Mesendoderm (in vitro differentiated cells): ENCODE measurements at places on chromosomes 2 and 18.

DNA sequence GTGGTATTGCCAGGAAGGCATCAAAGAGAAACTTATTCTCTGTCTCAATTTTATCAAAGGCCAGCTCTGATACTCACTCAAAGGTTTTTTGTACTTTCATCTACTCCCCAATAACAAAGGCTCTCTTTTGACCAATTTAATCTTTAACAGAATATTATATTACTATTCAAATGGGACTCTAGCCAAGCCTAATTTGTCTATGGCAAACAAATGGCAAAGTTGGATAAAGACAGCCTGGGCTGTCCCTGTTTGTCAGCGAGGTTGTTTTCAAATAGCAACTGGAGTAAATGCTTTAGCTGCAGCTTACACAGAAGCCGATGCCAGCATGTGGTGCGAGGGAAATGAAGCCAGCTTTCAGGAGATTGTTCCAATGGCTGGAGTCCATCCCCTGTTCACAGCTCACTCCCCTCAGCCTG, 80.1 kb upstream of the CTNNA2 start:
- DNase-seq = no peak

DNA sequence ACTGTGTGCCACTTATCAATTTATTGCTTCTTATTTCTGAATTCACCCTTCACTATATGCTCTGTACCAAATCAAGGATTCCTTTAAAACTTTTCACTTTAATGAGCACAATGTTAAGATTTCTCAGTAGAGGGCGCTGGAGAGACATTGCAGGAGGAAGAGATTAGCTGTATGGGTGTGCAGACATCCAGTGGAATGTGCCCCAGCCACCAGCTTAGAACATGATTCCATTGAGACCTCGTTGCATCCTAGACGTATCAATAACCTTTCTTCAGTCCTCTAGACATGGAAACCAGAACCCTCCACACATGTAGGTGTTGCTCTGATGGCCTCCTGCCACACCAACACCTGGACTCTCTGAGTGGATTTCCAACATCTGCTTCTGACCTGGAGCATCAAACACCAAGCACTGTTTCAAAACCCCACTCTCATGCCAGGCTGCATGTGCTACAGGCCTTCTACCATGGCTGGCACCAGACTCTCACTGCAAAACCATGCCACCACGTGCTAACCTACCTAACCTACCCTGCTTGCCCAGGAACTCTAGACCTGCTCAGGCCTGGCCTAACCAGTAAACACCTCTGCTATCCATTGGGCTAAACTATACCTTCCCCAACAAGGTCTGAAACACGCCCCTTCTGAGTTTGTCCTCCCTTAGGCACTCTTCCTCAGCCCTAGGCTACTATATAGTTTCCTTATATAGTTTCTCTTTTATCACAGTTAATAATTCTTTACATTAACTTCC, 633.2 kb upstream of the PKDCC start:
- peak; percentile 76 for DNase-seq

DNA sequence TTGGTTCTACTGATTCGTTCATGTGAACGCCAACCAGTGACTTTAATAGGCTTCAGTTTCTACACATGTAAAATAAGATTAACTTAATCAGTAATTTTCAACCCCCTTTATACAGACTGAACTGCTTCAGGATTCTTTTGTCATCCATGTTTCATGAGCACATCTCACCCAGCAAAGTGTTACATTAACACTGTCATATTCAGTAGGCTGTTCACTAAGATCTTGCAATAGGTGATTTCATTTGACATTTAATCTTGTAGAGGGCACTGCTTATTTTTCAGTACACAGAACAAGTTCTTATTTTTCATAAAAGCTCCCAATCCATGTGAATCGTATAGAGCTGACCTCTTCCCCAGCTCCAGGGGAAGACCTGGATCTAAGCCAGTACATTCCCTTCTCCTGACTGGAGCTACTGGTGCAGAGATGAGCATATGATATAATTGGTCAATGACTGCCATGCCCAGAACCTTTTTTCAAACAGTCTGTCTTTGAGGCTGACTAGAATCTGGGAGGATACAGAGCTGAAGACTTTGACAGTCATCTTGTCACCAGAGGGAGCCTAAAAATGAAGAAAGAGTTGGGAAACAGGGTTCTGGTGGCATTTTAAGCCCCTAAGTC, 72.2 kb upstream of the CHRNA1 start:
- no peak for DNase-seq

DNA sequence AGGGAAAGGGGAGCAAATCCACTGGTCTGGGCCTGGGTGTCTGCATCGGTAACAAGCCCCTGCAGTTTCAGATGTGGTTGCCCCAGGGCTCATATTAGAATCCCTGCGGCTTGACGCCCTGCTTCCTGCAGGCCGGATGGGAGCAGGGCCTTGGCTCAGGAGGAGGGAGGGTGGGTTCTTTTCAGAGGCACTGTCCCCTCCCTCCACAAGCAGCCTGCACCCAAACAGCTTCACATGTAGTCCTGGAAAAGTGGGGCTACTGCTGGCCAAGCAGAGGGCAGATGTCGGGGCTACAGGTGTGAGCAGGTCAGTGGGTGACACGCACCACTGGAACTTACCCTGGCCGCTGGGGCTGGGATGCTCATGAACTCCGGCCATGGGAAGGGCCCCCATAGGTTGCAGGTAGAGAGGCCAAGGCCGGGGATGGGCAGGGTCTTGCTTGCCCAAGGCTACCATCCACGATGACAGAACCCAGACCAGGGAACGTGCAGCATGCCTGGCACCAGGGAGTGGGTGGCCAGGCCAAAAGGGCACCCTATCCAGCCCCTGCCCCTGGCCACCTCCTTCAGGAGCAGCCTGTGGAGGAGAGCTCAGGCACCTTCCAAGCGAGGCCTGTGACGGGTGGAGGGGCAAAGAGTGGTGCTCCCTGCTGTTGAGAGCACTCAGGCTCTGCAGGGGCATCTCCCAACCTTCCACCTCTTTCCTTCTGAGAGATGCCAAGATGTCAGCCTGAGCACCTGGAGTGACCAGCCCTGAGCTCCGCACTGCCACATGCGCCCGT, 16.8 kb downstream of the ARID5A start:
- DNase-seq = no peak

GRCh38 chr18:11518788-11519685, 90.4 kb upstream of the SLC35G4 start:
- DNase-seq = peak; percentile 83

GRCh38 chr18:36580874-36581750, 247.7 kb downstream of the TPGS2 start:
- no peak for DNase-seq

GRCh38 chr2:33208400-33208799, 261.6 kb downstream of the LTBP1 start:
- no peak for DNase-seq
